ENCODE measurements at places on chromosomes 16 and 17.

GRCh38 chr17:55005520-55005919 lies 37.0 kb downstream of the STXBP4 start:
- DNase-seq: peak; percentile 43

DNA sequence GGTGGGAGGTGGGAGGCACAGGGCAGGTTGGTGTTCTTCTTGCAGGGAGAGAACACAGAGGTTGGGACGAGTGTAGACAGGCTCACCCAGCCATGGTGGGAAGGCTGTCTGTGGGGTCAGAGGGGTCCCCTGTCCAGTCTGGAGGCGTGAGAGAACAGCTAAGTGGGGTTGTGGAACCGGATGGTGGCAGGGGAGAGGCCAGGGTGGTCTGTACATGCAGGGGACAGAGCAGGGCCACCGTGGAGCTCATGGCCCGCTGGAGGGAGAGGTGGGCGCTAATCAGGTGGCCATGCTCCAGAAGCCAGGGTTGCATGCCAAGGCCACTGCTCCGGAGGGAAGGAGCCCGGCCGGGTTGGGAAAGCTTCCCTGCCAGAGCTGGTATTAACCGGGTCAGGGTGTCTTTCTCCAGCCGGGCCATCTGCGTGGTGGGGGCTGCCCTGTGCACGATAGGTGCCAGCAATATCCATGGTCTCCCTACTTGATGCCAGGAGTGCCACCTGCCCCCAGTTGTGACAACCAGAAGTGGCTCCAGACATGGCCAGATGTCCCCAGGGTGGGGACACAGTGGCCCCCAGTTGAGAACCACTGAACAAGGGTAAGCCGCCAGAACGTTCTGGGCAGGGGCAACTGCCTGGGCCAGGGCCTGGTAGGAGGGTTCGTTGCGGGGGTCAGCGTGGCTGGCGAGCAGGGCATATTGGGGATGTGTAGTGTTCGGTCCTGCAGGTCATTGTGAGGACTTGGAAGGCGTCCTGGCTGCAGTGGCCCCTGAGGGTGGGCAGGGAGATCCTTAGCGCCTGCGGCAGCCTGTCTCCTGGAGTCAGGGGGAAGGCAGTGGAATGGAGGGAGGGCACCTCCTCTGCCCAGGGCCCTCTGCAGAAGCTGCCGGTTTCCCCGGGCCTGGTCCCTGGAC lies 5.1 kb downstream of the SNN start:
- no peak for DNase-seq

DNA sequence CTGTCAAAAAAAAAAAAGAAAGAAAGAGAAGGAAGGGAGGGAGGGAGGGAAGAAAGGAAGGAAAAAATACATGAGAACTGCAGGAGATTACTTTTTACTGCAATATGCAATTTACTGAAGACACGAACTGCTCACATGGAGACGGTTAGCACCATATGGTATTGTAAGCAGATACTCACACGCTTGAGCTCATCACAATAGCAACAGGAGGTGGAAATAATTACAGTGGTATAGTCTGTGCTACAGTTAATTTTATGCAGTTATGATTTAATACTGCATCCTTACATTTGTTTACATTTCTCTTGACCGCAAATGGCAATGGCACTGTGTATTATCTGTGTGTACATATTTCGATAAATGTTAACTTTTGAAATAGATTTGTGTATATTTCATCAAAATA lies 21.4 kb upstream of the SLC46A1 start:
- no peak for DNase-seq

DNA sequence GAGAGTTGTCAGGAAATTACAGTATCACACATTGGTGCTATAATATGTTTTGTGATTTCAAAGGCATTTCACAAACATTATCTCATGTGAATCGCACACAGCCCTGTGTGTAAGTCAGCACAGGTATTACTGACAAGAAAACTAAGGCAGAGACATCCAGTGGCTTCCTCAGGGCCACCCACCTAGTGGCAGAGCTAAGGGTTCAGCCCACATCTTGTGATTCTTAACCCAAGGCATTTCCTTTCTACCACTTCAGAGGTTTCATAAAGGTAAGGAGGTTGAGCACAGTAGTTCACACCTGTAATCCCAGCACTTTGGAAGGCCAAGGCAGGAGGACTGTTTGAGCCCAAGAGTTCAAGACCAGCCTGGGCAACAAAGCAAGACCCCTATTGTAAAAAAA lies 58.2 kb downstream of the STX8 start:
- no peak for DNase-seq

DNA sequence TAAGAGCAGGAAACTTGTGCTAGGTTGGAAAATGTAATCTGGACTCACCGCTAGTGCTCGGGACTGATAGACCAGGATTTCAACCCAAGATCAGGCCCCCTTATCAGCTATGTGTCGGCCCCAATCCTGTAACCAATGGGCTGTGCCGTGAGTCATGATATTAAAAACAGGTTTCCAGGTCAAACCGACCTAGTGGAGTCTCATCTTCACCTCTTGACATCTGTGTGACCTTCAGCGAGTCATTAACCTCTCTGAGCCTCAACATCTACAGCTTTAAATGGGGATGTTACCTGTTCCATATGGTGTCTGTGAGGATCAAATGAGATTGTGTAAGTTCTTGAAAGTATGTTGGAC lies 512 bp downstream of the PMM2 start:
- no peak for DNase-seq
